ENCODE measurements at places on chromosomes 2 and 18.

DNA sequence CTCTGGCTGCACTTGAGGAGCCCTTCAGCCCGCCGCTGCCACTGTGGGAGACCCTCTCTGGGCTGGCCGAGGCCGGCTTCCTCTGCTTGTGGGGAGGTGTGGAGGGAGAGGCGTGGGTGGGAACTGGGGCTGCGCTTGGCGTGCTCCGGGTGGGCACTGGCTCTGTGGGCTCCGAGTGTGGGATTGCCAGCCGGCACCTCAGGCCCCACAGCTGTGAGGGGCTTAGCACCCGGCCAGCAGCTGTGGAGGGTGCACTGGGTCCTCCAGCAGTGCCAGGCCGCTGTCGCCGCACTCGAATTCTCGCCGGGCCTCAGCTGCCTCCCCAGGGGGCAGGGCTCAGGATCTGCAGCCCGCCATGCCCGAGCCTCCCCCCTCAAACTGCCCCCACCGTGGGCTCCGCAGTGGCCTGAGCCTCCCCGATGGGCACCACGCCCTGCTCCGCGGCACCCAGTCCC, 808.0 kb upstream of the SOX11 start:
- DNase-seq: no peak

DNA sequence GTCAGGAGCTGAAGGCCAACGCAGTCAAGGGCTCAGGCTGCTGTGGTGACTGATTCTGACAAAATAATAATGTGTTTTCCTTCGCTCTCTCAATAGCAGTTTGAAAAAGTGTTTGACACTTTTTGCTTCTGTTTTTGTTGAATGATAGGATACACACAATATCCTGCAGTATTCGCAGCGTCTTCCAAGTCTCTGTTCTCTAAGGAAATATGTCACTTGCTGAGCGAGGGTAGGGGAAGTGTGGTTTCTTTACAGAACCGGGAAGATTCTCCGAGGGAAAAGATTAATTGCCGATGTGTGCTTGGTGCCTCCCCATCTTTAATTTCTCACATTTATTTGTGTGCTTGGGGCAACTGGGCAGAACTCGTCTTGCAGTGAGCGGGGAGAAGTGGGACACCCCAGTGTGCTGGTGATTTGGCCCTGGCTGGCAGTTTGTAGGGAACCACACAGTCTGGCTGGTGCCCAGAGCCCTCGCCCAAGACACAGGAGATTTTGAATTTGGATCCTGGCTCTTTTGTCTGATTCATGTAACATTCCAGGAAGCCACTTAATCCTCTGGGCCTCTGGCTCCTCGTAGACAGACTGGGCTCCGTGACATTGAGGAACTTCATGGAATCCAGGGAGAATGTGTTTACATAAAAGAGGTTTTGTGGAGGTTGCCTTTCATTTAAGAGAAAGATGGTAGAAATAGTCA, 169.4 kb downstream of the LDLRAD4 start:
- no peak for DNase-seq

DNA sequence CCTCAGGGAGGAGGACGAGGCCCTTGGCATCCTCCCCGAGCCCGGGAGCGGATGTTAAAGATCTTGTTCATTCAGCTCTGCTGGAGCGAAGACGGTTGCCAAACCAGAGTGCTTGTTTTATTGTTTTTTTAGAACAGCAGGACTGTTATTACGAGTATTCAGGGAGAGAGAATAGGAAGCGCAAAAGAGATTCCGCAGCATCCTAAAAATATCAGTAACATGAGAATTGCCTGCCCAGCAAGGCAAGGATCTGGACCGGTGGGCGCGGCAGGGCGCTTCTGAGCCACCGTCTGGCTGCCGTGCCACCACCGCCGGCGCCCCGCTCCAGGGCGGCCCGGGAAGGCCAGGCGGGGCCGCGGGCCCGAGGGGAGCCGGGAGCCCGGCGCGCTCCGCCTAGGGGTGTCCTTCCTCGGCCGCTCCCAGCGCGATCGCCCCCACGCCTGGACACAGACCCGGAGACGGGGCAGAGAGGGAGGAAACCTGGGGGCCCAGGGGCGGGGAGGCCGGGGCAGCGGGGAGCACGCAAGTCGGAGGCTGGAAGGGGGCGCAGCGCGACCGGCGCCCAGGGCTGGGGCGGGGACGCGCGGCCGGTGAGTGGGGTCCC, 843 bp downstream of the CYS1 start:
- DNase-seq: peak; percentile 38

DNA sequence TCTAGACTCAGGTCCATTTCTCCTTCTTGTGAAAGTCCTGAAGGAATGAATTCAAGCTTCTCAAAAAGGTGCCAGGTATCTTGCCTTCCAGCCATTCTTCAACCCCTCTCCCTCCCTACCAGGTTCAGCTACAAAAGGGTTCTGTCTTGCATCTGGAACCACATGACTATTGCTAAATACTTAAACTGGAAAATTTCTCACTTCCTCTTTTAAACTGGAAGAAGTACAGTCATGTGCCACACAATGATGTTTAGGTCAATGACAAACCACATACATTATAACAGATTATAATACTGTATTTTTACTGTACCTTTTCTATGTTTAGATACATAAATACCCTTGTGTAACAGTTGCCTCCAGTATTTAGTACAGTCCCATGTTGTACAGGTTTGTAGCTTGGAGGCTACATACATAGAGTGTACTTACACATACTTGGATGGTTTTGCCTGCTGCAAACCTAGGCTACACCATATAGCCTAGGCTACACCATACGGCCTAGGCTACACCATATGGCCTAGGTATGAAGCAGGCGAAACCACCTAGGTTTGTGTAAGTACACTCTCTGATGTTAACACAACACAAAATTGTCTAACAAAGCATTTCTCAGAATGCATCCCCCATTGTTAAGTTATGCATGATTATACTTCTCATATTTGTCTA, 142.0 kb upstream of the DNMT3A start:
- no peak for DNase-seq

DNA sequence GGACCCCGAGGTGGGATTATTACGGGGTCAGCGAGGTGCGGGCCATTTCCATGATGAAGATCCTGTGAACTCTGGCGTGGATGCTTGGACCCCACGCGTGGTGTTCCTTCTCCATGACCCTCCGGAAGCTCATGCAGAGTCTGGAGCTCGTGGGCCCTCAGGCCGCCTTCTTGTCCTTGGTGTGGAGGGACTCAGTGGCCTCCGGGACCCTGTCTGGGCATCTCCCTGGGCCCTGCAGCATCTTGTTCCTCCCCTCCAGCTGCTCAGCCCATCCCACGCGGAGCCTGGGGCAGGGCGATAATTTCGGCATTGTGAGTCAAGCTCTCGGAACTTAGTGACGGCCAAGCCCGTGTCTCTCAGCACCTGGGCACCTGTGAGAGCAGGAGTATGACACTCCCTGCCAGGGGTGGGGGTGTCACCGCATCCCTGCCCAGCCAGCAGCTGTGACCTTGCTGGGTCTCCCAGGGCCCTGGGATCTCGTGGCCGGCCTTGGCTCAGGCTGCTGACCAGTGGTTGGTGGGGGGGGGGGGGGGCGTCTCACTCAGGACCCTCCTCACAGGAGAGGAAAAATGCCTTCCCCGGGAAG, 24.6 kb downstream of the RTP5 start:
- no peak for DNase-seq

GRCh38 chr2:64036034-64036705, 16.9 kb upstream of the VPS54 start:
- peak; percentile 69 for DNase-seq

- DNase-seq: no peak
These were observed 5.6 kb downstream of the BCL11A start for GRCh38 chr2:60547841-60548240.

DNA sequence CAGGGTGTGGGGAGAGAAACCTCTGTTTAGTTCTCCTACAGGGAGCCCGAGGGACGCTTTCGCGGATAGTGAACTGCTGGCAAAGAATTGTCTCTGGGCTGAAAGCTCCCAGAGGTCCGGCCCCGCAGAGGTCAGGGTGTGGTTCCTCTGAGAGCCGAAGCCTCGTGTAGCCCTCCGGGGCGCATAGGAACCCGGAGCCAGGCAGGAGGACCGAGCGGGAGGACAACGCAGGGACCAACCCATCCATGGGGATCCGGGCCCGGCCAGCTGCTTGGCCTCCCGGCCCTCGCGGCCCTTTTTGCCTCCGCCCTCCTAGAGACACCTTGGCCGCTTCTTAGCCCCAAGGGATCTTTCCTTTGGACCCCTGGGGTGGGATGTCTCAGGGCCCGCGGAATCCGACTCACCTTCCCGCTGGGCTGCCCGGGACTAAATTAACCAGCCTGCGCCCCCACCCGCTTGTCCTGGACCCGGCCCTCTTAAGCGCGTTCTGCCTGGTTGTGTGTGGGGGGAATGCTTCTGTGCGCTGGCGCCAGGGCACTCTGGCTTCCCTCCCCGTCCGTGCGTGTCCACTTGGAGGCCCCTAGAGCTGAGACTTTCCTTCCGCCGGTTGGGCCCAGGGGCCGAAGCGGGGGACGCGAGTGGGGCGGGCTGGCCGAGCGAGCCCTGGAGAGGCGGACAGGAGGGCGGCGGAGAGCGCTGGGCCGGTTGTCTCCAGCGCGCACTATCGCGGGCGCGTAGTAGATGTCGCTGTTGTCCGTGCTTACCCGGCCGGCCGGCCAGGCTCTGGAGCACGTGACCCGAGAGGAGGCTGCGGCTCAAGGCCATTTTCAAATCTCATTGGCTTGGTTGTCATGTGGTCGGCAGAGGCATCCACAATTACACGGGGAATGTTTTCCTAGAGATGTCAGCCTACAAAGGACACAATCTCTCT, at the start of gene HOXD10:
Gene HOXD10, plus strand, starts transcription at position 896 of the 931 bp plus-strand sequence. CDS start 56 bp downstream, outside the sequence.
- DNase-seq: peak; percentile 92

- DNase-seq: no peak
These were observed 132.9 kb downstream of the BCL2 start for GRCh38 chr18:63186520-63187222.

GRCh38 chr2:35503738-35504199, 851.8 kb upstream of the CRIM1 start:
- DNase-seq: no peak

- DNase-seq: no peak
These were observed 16.6 kb downstream of the SNORC start for GRCh38 chr2:232886632-232887031.

GRCh38 chr18:33584548-33585430, 6.8 kb downstream of the ASXL3 start:
- DNase-seq: no peak

DNA sequence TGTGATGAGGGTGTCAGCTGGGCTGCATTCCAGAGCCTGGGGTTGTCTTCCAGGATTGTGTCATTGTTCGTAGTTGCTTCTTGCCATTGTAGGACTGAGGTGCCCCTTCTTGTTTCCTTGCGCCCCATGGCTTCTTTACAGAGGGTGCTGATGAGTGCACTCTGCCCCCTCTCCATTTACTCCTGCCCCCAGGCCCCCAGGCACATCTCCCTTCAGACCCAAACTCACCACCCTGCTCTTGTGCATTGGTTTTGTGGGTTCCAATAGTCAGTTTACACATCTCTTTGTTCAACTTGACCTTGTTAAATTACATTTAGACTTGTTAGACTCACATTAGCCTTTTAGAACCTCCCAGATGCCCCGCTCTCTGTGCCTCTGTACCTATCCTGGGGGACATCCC, 33.1 kb downstream of the HJURP start:
- no peak for DNase-seq

DNA sequence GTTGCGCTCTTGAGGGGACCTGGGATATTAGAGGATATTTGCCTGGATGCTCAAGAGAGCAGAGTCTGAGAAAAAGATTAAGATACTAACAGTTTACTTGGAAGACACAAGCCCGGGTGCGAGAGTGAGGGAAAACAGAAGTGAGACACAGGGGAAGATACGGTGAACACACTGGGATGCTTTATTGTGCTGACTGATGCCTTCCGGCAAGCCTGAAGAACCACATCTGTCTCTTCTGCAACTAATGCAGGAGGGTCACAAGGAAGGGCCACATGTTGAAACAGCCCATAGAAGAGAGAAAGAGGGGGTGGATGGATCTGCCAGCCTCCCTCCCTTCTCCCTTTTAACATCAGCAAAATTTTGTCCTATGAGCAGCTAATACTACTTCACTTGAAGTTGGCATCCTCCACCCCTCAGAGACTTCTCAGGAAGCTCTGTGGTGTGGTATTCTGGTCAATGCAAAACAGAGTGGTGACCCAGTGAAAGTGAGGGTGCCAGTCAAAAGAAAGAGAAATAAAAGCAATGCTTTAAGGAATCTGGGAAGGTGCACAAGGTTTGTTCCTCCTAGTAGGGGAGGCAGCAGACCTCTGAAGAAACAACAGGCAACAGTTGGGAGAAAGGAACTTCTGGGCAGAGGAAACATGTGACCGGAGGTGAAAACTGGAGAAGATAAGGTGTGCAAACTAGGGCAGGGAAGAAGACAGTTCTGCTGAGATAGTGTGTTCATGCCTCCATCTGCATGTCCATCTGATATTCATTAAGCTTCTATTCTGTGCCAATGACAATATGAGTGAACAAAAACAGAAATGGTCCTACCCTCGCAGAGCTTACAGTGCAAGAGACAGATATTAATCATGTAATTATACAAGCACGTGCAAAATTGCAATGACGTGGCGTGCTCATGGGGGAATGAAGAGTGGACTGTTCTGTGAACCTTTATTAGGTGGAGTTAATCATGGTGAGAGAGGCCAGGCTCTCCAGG, 107.1 kb downstream of the LYPD6B start:
- DNase-seq: no peak

- DNase-seq: no peak
These were observed 88.9 kb upstream of the BCL2L11 start for GRCh38 chr2:111031546-111032478.

DNA sequence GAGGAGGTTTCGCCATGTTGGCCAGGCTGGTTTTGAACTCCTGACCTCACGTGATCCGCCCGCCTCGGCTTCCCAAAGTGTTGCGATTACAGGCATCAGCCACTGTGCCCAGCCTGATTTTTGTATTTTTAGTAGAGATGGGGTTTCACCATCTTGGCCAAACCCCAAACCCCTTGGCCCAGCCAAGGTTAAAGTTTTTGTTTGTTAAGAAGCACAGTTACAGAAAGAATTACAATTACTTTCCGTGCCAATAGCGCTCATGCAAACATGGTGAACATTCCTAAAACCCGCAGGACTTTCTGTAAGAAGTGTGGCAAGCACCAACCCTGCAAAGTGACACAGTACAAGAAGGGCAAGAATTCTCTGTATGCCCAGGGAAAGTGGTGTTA, 26.1 kb downstream of the ITSN2 start:
- no peak for DNase-seq

DNA sequence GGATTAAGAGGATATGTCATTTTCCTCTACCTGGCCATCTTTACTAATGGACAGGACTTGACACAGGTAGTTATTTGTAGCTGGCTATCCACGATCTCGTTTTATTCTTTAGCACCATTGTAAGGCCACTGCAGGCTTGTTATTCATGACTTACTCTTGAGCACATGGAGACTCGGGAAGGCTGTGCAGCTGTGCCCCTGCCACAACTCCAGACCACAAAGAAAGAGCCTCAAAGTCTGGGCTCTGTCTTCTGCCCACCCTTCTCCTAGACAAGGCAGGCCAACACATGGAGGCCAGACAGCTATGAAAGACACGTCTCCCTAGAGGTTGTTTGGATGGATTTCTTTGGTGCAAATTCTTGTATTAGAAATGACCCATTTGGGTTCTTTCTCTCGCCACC, 133.8 kb downstream of the NAPG start:
- no peak for DNase-seq
